Muscle of back (tissue), 13 donors: ENCODE measurements at places on chromosomes 1 and 21.
A peak's percentile ranks its signal among the peaks of the same experiment; 100 is the strongest.

GRCh38 chr1:59560807-59561450 lies 253.8 kb upstream of the HOOK1 start:
- no peak for DNase-seq

DNA sequence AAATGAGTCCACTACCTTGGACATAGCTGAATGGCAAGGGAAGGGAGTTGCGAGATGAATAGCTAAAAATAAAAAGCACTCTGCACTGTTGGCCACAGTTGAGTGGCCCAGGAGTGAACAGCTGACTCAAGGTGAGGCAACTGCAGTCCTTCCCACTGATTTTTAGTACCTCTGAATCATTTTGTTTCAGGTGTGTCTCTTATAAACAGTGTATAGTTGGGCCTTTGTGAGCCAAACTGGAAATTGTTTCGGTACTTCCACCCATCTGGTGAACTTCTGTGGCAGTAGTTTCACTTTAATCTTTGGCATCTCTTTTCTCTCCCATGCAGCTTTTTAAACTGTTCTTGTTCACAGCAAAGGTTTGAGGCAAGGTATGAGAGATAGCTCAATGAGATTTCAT lies 122.7 kb downstream of the VAV3 start:
- no peak for DNase-seq

DNA sequence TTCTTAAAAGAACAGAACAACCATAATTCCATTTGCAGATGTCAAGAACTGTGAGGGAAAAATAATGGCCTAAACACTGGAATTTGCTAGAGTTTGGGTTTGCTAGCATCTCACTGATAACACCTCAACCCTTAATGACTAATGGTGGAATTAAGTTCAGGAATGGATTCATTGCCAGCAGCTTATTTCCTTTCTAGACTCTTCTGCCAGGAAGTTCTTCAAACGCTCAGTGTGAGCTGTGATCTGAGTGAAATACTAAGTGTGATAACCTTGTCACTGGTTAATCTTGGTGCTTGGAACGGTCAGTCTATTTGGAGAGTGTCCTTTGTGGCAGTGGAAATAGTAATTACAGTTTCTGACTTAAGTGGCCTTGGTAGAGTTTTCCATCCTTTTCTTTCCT lies 21.6 kb upstream of the PLEKHM2 start:
- no peak for DNase-seq

DNA sequence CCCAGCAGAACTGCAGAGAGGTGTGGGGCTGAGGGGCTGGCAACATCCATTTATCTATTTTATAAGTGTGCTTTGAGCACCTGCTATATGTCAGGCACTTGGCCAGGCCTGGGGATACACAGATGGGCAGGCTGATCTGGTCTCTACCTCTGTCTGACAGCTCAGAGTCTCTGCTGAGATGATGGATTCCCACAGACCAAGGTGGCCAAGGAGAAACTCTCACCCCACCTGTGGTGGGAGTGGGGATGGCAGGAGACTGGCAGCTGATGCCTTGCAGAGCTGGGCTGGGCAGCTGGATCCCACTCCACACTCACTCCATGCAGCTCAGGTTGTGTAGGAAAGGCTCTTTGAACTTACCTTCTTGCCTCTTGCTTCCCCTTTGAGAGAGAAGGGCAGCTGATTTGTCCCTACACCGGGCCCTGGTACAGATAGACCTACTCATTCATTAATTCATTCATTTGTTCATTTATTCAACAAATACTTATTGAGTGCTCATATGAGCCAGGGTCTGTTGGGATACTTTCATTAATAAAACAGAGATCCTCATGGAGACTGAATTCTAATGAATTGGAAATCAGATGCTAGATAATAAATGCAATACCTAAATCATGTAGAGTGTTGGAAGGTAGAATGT lies 9.0 kb downstream of the ADORA1 start:
- no peak for DNase-seq

DNA sequence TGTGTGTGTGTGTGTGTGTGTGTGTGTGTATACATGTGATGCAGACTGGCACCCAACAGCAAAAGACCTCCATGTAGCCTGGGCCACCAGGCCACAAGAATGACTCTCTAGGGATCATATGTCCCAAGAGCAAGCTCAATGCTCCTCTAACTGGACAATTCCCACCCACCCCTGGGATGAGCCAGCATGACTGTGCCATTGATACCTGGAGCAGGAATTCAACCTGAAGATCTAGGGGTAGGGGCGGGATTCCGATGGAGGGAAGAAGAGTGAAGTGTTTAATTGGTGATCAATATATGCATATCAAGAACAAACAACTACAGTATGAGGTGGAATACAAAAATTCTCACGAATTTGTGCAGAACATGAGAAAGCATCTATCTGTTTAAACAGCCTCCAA lies 136.2 kb downstream of the PSMG1 start:
- DNase-seq = no peak

- no peak for DNase-seq
Measured at GRCh38 chr1:1281533-1282321, 1.5 kb downstream of the SCNN1D start.

DNA sequence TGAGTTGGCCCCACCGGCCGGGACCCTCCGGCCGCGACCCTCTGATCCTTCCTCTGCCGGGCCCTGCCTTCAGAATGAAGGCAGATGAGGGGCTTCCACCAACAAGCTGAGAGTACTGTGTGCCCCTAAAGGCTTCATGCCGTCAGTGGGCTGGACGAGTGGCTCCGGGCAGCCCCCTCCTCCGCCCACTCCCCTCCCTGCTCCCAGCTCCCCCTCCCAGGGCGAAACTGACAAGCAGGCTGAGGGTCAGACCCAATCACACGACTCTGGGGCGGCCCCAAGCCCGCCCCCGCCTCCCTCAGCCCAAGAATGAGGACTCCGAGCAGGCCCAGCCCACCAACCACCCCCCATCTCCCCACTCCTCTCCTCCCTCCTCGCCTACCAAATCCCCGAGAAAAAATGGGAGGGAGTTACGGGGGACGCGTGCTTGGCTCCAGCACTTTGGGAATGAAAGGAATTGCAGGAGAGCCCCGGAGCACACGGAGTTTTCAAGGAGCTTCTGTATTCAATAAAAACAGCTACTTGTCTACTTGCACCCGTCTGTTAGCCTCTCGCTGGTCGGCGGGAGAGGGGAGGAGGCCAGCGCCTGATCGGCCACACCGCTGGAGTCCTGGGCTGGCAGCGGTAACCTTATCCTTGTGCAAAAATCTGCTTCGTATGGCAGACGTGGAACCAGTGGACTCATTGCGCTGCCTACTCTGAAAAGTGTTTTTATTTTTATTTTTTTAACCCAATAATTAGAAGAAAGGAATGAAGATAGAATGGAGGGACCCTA lies at the start of gene COL11A1:
Gene COL11A1, minus strand, starts transcription at position 147 of the 775 bp plus-strand sequence. CDS start 344 bp downstream, outside the sequence.
- peak; percentile 87 for DNase-seq
